ENCODE measurements at places on chromosomes 12 and 14.
A peak's percentile ranks its signal among the peaks of the same experiment; 100 is the strongest.

- DNase-seq: no peak
These were observed 40.4 kb downstream of the TCHP start for GRCh38 chr12:109940339-109940923.

DNA sequence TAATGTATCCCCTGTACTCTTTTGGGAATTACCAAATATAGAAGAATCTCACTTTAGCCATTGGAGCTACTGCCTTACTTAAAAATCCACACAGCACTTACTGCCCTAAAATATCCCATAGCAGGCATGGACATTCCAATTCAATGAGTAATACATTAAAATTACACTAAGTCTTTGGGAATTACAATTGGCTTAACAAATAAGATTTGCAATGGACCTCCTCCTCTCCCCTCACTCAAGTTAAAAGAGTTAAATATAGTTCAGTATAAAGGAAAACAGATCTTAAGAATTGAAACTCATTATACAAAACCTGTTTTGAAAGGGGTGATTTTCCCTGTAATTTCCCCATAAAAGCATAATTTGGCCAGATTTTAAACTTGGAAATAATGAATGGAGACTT lies 477.1 kb downstream of the SLC16A7 start:
- DNase-seq: no peak

DNA sequence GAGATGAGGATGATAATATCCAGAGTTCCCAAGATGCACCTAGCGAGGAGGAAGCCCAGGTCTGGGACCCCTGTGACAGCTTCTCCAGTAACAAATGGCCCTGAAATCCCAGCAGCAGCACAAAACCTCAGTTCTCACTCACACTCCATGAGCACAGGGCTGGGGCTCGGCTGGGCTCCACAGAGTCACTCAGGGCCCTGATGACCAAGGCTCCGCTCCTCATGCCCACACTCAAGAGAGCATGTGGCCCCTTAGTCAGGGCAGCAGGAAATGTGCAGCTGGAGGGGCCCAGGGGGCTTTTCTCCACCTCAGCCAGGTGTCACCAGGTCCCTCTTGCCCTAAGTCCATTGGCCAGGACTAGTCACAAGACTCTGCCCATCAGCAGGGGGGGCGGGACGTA lies 242.7 kb upstream of the SFSWAP start:
- no peak for DNase-seq

DNA sequence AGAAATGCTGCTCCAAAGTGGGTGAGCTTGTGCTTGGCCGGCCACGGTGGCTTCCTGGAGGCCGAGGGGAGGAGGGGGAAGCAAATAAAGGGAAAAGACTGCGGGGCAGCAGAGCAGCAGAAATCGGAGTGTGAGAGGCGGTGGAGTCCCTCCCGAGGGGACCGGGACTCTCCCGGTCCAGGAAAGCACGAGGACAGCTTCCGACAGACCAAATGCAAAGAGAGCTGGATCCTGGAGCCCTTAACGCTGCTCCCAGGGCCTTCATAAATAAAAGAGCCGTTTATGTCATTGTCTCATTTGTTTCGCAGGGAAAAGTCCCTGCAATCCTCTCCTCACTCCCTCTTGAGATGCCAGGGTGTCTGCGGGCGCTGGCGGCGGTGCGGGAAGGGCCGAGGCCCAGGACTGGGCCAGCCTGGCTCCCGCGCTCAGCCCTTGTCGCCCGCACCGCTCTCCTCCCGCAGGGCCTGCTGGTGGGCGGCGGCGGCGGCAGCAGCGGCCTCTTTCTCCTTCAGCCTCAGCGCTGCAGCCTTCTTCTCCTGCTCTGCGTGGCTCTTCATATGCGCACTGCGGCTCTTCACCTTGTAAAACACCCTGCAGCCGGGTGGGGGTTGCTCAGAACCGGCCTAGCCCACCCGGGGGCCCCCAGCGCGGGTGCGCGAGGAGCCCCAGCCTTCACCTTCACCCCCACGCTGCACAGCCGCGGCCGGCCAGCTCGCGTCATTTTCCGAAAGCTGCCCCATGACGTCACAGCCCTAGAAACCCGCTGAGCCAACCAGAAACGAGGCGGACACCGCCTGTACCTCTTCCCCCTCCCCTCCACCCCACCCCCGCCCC lies 4.5 kb upstream of the PNMA1 start:
- no peak for DNase-seq

DNA sequence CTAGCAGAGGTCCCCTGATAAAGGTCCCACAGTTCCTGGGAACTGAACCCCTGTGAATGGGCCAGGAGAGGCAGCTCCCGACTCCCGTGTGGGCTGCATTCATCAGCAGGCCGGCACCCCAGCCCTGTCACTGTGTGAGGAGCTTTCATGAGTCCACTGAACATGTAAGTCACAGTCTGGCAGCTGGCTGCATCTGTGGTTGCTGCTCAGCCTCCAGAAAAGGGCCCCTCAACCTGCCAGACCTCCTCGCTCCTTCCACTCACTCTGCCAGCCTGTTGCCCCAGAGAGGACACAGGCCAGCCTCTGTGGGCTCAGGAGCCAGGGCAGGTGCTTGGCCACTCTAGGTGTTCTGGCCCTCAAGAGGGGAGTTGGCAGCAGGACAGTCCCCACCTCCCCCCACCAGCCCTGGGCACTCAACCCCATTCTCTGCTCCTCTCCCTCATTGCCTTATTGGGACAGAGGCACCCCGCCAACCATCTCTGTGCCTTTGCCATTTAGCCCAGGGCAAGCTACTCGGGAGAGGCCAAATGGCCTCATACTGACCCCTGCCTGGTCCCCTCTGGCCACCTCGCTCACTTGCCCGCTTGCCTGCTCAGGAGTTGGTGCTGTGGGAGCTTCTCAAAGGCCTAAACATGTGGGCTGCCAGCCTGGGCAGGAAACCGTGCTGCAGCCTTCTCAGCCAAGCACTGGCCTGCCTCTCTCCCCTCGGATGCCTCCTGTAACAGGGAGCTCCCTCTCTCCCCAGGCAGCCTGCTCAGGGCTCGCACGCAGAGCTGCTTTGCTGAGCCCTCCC lies 1.9 kb downstream of the RTL1 start:
- no peak for DNase-seq

DNA sequence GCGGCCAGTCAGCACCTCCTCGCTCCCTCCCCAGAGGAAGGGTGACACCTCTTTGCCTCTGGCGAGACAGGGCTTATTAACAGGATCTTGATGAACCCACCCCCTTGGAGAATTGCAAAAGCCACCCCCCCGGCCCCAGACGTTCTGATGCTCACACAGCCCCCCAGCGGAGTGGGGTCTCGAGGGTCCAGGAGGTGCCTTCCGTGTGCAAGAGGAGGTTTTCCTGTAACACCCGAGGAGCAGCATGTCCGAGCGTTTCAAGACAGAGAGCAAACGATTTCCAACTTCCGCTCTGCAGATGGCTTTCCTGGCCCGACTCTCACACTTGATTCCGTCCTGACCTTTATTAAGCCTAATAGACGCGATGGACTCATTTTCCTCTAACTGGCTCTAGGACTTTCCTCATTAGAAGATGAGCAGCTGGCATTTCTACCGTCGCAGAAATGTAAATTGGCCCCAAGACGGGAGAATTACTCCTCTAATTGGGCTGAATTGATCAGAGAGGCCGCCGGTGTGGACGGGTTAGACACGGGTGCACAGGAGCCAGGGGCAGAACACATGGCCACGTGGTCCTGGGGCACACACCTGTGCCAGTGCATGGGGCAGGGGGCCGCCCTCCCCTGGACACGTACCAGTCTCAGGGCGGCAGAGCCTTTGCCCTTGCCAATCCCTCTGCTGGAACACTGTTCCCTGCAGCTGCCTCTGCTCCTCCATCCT lies 84.4 kb downstream of the NOC4L start:
- no peak for DNase-seq

DNA sequence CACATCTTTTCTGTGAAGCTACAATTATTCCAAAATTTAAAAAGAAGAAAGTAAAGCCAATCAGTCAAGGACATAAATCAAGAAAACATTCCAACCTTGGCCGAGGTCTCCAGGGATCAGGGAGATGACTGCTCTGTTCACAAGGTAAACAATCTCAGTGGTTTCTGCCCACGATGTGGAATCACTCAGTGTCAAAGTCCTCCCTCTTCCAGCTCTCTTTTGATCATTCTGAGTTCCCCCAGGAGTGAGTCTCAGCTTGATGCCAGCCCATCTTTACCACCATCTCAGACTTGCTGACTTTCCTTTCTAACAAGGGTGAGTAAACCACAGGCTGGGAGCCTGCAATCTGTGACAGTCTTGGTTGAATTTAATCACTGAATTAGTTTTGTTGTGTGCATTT lies 4.8 kb upstream of the SERPINA9 start:
- DNase-seq: no peak

- no peak for DNase-seq
These were observed 10.6 kb upstream of the CLEC12A start for GRCh38 chr12:9960590-9960989.

DNA sequence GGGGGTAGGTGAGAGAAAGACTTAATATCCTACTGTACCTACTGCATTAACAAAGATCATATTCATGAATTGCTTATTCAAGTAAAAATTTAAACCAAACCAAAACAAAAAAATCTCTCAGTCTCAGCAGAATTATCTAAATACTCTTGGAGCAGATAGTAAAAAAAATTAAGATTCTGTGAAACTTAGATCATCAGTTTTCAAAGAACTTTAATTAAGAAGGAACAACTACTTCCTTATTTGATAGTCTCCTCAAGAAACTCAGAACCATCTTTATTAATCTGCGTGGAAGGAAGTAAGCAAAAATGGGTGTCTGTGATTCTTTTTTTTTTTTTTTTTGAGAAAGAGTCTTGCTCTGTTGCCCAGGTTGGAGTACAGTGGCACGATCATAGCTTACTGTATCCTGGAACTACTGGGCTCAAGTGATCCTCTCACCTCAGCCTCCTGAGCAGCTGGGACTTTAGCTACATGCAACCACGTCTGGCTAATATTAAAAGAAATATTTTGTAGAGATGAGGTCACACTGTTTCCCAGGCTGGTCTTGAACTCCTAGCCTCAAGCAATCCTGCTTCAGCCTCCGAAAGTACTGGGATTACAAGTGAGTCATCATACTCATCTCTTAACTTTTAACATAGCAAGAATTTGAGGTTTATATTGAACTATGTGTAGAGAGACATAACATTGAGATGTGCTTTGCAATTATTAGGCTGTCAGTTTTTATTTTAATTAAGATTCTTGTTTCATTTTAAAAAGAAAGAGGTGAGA lies 37.4 kb downstream of the GAS2L3 start:
- no peak for DNase-seq

GRCh38 chr14:37246427-37246829 lies 48.7 kb downstream of the MIPOL1 start:
- peak; percentile 9 for DNase-seq

- no peak for DNase-seq
These were observed 51.6 kb downstream of the GPATCH2L start for GRCh38 chr14:76203086-76204001.

DNA sequence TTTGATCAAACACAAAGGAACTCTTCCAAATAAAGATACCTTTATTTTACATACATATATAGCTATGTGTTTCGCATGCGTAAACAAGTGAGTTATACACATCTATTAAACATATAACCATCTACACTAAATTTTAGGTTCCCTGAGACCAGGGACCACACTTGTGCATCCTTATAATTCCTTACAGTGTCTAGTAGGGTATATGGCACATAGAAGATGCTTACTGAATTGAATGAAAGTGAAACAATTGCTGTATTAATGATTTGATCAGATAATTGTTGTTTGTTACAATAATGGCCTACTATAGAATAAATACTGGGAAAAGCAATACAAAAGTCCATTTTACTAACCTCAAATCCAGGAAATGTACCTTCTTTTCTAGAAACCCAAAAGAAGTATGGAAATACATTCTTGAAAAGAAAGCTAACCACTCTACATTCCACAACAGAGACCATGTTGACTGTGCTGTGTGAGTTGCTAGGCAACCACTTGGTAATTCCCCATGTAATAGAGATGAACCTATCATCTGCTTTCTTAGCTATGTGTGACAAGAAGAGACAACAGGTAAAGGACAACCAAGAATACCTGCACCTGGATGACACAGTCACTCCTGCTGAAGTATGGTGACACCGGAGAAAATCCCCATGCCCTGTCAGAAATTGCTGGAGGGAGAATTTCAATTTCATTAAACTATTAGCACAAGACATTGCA lies 11.9 kb upstream of the CIPC start:
- no peak for DNase-seq

GRCh38 chr12:113863455-113863845 lies 102.7 kb downstream of the RBM19 start:
- no peak for DNase-seq

DNA sequence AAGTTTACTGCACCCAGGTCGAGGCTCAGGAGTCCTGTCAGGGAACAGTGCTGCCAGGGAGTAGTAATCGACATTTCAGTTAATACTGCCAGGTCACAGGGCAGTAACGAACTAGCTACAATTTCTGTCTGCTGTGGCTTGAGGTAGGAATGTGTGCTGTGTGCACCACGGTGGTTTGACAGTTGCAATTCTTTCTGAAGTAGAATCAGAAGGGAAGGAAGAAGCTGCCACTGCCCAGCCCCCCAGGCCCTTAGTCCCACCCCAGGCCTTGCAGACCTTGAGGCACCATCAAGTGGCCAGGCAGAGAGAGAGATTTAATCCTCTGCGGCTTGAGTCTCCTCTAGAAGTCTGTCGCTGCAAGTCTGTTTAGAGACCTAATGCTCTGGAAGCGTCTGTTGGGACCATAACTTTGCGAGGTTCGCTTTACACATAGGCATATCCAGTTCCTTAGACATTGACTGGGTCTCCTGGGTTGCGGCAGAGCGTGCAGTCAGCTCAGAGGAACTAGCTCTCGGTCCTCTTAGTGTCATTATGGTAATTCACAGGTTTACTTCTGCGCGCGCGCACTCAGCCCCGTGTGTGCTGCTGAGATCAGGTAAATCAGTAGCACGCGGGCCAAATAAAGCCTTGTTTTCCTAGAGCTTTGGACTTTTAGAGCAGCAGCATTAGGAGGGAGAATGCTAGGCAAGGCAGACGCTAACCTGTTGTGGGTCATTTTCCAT lies 9.8 kb downstream of the NKX2-1 start:
- no peak for DNase-seq

DNA sequence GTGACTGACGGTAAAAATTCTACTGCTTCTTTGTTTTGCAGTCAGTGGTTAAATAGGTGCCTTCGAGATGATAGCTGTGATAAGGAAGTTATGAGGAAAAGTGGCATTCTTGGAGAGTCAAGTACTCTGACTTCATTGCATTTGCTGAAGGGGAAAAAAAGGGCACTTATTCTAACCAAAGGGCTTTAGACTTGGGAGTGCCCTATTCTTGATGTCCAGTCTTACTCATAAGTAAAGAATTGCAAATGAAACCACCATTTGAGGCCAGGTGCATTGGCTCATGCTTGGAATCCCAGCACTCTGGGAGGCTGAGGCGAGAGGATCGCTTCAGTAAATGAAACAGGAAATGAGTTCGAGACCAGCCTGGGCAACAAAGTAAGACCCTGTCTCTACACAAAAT lies 40.3 kb downstream of the BRAP start:
- DNase-seq: no peak

GRCh38 chr12:124097701-124098100 lies 124.7 kb downstream of the ZNF664 start:
- DNase-seq: no peak

DNA sequence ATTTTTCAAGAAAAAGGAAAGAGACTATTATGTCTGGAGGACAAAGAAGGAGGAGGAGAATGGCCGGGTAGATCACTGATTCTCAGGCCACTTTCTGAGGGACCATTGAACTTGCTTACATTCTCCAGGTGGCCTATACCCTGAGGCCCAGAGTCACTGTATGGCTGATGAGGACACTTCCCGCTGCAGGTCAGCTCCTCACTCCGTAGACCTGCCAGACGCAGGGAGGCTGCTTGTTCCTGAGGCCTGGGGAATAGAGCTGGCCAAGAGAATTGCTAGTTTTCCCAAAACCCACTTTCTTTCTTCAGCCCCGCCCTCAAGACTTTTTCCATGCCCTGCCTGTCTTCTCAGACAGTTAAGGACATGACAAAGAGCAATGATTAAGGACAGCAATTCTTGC lies 510.5 kb upstream of the TBX3 start:
- DNase-seq: no peak

GRCh38 chr14:50823762-50824636 lies 7.0 kb downstream of the NIN start:
- no peak for DNase-seq

Measured in HuH-7.5 (cell line).